Ovary (tissue), 10 donors: ENCODE measurements at places on chromosomes 12 and 14.

DNA sequence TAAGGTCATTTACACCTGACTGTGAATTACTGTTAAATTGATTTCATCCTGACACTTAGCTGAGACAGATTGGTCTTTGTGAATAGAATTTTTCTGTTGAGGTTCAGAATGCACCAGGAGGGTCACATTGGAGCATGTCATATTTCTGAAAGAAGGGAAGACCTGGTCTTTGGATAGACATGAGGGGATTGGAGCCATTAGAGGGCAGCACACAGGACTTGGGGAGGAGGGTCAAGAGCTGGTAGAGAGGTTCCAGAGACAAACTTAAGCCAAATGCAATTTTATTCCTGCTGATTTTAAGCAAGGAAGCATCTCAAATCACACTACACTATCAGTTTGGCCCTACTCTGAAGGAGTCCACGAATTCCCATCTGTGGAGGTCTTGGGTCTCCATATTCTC, 41.1 kb downstream of the GUCY2C start:
- no peak overlapping the region for H3K27ac ChIP-seq
- H3K4me3 ChIP-seq = no peak overlapping the region
- no peaks in the 10 kb centered on the region for H3K36me3 ChIP-seq
- H3K27me3 ChIP-seq = no peaks in the 10 kb centered on the region
- no peaks in the 10 kb centered on the region for H3K4me1 ChIP-seq

- no peaks in the 10 kb centered on the region for H3K36me3 ChIP-seq
- DNase-seq = no peak
- H3K4me3 ChIP-seq = no peak overlapping the region
- no peak overlapping the region for H3K27ac ChIP-seq
- H3K27me3 ChIP-seq = no peaks in the 10 kb centered on the region
- peaks cover 1% of the 10 kb centered on the region for H3K4me1 ChIP-seq
These were observed 338.6 kb downstream of the CEP128 start for GRCh38 chr14:80602946-80603345.

DNA sequence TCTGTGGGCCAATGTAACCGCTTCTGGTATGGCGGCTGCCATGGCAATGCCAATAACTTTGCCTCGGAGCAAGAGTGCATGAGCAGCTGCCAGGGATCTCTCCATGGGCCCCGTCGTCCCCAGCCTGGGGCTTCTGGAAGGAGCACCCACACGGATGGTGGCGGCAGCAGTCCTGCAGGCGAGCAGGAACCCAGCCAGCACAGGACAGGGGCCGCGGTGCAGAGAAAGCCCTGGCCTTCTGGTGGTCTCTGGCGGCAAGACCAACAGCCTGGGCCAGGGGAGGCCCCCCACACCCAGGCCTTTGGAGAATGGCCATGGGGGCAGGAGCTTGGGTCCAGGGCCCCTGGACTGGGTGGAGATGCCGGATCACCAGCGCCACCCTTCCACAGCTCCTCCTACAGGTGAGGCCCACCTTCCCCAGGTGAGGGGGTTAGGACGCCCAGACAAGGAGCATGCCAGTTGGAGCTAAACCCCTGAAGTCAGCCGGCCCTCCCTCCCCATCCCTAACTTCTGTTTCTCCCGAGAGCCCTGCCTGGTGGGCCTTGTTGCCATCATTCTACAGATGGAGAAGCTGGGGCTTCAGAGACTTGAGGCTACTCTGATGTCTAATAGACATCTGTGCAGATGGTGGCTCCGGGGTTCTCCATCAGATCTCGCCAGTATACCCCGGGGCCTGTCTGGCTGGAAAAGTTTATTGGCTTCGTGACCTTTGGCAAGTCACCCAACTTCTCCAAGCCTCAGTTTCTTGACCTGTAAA, 25.3 kb downstream of the PAPLN start:
- no peaks in the 10 kb centered on the region for H3K36me3 ChIP-seq
- no peaks in the 10 kb centered on the region for H3K27me3 ChIP-seq
- H3K27ac ChIP-seq = no peak overlapping the region
- no peaks in the 10 kb centered on the region for H3K4me1 ChIP-seq
- no peak overlapping the region for H3K4me3 ChIP-seq
- no peak for DNase-seq

DNA sequence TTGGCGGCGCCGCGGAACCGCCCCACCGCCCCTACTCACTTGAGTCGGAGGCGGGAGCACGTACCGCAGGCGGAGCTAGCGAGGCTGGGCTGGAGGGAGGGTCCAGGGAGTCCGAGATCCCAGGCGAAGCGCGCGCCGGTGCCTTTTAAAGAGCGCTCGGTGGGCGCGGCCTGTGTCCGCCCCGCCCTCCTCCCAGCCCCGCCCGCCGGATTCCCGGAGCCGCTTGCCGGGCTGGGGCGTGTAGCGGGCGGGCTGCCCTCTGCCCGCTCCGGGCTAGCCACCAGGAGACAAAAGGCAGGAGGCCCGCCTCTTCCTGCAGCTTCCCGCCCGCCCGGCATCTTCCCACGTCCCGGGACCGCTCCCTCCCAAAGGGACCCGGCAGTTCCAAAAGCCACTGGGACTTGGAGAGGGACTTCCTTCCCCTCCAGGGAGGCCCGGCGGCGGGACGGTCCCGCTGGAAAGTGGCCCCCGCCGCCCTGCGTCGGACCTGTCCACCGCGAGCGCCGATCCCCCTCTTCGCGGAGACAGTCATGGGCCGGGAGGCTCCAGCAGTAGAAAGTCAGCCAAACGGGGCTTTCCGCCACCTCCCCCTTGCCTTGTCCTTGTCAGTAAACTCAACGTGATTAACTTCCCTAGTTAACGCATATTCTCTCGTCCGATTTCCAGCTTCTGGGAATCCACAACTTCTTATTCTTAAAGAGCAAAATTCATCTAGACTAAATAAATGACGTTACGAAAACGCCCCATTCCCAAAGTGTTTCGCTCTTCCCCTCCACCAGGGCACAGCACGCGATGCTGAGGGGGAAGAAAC, at the start of gene CSRP2:
CSRP2 (minus strand) TSS at position 121 of the 811 bp plus-strand sequence. CDS start 12,759 bp downstream, outside the sequence.
- H3K27me3 ChIP-seq = no peaks in the 10 kb centered on the region
- peak within 1 kb of the TSS; percentile 88 for H3K4me3 ChIP-seq
- DNase-seq = peak; percentile 91
- H3K27ac ChIP-seq = peak within 1 kb of the TSS; percentile 82
- no peaks in the 10 kb centered on the region for H3K36me3 ChIP-seq

DNA sequence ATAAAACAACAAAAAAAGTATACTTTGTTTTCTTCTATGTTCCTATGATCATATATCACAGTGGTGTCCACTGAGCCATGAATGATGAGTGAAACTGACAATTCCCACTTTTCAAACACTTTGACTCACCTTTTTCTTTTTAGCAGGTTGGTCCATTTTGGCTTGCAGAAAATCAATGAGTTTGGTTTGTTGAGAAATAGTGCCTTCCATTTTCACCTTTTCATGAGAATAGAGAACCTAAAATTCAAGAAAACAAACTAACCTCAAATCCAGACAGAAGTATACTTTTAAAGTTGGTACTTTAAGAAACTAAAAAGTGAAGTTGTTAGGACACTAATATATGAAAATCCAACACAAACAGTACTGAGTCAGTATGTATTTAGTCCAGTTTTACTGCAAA, 52.4 kb downstream of the PRKAB1 start:
- no peaks in the 10 kb centered on the region for H3K36me3 ChIP-seq
- no peaks in the 10 kb centered on the region for H3K27me3 ChIP-seq
- no peak overlapping the region for H3K27ac ChIP-seq
- no peak overlapping the region for H3K4me3 ChIP-seq
- no peak for DNase-seq

DNA sequence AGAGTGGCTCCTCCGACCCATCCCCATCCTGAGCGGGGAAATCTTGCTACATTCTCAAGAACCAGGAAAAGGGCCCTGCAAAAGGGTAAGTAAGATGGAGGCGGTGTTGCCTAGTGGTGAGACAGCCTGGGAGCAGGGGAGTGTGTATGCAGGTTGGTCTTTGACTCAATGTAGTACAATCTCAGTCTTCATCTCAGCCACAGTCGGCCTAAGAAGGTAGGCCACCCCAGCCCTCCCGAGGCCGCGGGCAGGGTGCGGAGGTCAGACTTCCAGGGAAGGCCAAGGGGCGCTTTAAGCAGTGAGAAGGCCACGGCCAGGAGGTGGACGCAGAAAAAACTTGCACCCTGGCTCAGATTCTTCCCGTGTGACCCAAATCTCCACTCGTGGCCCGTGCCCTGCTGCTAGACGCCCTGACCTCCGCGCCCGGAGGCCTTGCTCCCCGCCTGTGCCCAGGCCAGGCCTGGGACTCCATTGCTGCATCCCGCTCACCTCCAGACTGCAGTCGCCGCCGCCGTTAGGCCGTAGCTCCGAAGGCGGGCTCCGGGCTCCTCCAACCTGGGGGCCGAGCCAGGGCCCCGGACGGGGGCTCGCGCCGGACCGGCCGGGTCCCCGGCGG, 435 bp downstream of the FOXM1 start:
- peaks cover 5% of the 10 kb centered on the region for H3K4me1 ChIP-seq
- H3K36me3 ChIP-seq = no peaks in the 10 kb centered on the region
- H3K27me3 ChIP-seq = no peaks in the 10 kb centered on the region
- H3K27ac ChIP-seq = peak overlapping the region; percentile 71
- DNase-seq = no peak

GRCh38 chr12:121440768-121441167, 40.9 kb downstream of the RNF34 start:
- H3K4me1 ChIP-seq = no peaks in the 10 kb centered on the region
- no peak for DNase-seq
- no peak overlapping the region for H3K27ac ChIP-seq
